ENCODE measurements at places on chromosomes 1 and 21.

GRCh38 chr21:15793109-15793508, 63.3 kb downstream of the USP25 start:
- no peak for DNase-seq

DNA sequence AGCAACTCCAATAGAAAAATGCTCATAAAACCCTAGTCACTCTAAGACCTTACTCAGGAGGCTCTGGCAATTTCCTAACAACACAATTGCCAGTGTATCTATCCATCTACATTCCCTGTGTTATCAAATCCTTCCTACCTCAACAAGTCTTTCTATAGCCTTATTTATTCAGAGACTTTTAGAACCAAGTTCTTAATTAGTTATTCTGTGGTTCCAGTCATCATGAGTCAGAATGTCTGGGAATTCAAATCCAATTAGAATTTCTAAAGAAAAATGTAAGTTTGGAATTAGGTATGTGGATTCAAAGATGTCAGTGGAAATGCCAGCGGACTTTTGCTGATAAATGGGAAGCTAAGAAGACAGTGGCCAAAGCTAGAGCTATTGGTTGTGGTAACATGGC, 302.6 kb upstream of the C1orf87 start:
- no peak for DNase-seq

- DNase-seq, result no peak
Measured at GRCh38 chr1:158700552-158700951, at the start of gene OR6K2. Gene OR6K2, minus strand, starts transcription at chr1:158700652. Its CDS starts 0 bp downstream, at chr1:158700652.

GRCh38 chr1:78483903-78484302, 6.9 kb upstream of the PTGFR start:
- no peak for DNase-seq

DNA sequence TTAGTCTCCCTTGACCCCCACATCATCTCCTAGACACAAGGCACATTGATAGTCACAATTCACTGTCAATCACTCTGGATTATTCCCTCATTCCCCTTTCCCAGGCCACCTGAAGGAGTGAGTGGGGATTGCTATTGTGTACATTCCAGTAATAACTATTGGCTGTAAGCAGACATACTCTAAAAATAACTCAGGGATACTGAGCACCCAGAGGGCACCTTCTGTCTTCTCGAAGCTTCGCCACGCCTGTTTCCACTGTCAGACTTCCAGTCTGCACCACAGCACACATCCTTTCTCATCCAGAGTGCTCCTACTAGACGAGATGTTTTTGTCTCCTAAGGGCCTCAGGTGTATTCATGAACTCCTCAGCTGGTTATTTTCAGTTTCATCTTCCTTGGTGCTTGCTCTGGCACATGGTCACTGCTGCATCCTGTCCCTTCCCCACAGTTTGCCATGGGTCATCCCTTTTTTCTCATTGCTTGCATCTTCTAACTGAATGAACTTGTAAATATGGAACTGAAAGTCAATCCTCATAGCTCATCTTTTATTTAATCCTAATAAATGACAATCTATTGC, 848 bp upstream of the APOBEC4 start:
- no peak for DNase-seq

DNA sequence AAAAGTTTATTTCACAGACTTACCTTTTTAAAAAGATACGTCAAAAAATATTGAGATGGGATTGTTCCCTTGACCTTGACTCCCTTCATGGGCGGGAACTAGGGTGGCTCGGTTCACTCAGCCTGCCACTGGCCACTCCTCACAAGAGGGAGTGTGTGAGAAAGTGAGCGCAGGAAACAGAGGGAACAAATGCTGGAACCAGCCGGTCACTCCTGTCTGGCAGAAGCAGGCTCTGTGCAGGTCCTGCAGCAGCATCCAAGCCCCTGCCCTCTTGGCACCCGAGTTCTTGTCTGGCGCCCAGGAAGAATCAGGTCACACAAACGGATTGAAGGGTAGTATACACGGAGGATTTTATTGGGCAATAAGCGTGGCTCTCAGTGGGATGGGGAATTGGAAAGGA, 58.9 kb downstream of the ZNF648 start:
- DNase-seq, result no peak

- DNase-seq, result no peak
Measured at GRCh38 chr1:241706257-241706656, 54.2 kb downstream of the WDR64 start.

- DNase-seq, result no peak
Measured at GRCh38 chr1:199550199-199551065, 477.1 kb upstream of the NR5A2 start.

DNA sequence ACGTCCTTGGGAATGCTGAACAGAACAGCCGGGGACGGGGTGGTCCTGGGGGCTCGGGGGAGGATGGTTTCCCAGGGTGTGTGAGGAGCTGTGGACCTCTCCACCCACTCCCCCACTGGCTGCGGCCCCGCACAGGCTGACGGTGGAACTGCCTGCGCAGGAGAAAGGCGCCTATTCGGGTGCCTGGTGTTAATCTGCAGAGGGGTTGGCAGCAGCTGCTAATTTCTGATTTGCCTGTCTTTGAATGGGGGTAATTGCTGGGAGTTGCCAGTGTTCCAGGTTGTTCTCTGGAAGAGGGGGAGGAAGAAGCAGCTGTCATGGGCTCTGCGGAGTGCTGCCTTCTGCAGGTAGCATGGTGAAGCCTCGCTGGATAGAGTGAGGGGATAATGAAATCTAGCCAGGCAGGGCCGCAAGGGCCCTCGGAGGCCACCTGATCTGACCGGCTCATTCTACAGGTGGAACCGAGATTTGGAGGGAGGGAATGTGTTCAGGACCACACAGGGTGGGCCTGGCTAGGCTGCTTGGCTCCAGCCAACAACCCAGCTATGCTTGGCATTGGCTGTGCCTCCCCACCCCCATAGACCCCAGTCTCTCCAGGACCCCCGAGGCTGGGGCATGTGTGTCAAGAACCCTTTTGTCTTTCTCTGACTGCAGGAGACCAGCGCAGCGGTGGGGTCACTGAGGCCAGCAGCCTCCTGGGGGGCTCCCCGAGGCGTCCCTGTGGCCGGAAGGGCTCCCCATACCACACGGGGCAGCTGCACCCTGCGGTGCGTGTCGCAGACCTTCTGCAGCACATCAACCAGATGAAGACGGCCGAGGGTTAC, 67.1 kb downstream of the PTPRU start:
- no peak for DNase-seq

- DNase-seq, result no peak
Measured at GRCh38 chr1:153342178-153342577, 6.5 kb downstream of the PGLYRP4 start.

GRCh38 chr1:66397192-66397591, 136.8 kb upstream of the SGIP1 start:
- no peak for DNase-seq

GRCh38 chr1:98327220-98327861, 334.2 kb upstream of the SNX7 start:
- no peak for DNase-seq

All from stimulated activated CD4-positive, alpha-beta T cell treated with anti-CD3 and anti-CD28 coated beads, Interleukin-4, amount 100 ng/mL, for 4 hours (primary cell).